ENCODE measurements at places on chromosomes 2 and 18.

DNA sequence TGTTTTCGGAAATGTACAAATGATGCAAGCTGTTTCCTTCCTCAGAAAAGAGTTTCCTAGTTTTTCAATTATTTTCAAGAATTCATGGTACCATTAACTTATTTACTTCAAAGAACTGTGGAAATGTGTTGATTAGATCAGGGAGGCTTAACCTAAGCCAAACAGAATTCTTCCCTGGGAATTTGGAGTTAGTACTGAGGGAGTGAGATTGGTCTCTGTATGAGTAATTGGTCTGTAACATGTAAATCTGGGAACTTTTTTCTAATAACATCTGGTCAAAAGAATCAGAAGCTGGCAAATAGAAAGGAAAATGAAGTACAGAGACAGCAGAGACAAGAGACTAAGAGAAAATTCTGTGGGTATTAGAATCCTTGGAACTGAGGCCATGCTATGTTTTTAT lies 145.8 kb downstream of the BABAM2 start:
- DNase-seq, result no peak

DNA sequence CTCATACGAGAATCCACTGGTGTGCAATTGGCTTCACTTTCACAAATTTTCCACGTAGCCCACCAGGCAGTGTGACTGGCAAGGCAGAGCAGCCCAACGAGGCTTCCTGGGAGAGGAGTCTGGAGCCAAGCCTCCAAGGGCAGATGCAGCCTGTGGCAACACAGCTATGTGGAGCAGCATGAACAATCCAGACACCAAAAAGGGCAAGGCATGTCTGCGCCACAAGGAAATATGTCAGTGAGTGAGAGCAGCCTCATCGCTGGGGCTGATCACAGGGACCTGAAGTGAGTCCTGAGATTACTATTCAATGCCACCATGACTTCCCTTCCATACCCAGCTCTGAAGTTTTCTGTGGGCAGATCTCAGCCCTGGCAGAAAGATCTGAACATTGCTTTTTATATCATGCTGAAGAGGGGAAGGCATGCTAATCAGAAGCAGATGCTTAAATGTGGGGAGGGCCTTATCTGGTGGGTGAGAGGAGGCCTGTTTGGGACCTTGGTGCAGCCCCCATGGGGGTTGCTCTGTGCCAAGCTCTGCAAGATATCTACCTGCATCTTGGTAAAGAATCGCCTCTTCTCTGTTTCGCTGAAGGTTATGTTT lies 40.0 kb upstream of the PUM2 start:
- DNase-seq, result no peak

- DNase-seq, result no peak
Measured at GRCh38 chr2:85195956-85196355, 62.8 kb downstream of the TCF7L1 start.

- DNase-seq, result no peak
Measured at GRCh38 chr2:34419856-34420255, 820.8 kb upstream of the FAM98A start.

DNA sequence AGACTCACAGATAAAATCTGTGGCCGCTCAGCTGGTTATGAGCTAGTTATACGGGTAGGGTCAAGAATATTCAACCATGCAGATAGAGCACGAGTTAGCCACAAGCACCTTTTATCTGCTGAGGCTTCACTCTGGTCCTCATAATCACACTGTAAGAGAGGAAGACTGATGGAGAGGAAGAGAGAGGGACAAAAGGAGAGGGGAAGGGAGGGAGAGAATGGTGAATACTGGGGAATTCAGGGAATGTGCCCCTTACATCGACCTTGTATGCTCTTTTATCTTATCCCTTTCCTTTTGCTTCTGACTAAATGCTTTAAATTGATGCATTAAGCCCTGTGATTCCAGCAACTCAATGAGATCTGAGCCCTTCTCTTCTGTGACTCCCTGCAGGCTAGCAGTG lies 333.1 kb downstream of the DSEL start:
- DNase-seq, result no peak

- DNase-seq, result no peak
Measured at GRCh38 chr2:30772021-30772705, 35.1 kb downstream of the CAPN13 start.
